ENCODE measurements at places on chromosomes 16 and 17. TPM values are rescaled to one million over a fixed set of nuclear protein-coding genes. Genes with fewer than 3 reads are reported as not detected.

Gene SHISA9
- total RNA-seq, result 0.02 TPM

Gene PLK1
- total RNA-seq, result 2.3 TPM

- no peaks in the 10 kb centered on the region for H3K36me3 ChIP-seq
- no peak overlapping the region for H3K27ac ChIP-seq
- no peak overlapping the region for H3K4me3 ChIP-seq
- peaks cover 3% of the 10 kb centered on the region for H3K4me1 ChIP-seq
These were observed 62.5 kb downstream of the SREBF1 start for GRCh38 chr17:17774009-17774881.

DNA sequence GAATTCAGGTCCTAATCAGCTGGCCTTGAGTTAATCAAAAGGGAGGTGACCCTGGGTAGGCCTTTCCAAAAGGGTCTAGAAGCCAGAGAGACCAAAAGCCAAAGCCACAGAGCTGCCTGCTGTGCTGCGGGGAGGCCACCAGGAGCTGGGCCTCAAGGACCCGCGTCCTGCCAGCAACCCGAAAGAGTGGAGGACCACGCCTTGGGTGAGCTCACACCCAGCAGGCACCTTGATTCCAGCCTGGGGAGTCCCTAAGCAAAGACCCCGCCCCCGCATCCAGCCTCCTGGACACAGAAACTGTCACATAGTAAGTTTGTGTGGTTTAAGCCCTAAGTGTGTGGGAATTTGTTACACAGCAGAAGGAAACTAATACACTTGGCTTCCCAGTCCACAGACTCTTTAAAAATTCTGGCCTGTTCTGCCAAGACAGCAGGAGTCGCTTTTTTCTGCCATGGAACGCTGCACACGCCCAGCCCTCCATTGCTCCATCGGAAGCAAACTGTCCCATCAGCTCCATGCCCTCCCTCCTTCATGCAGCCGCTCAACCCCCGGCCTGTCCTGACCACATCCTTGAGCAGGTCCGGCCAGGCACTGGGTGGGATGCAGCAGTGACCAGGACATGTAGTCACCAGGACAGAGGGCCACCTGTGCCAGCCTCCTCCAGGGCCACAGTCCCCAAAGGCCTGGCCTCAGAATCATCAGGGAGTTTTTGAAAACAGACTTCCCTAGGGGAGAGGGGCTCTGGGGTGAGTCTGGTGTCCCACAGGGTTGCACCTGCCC, 20.9 kb upstream of the RASD1 start:
- H3K27ac ChIP-seq, result no peak overlapping the region
- no peaks in the 10 kb centered on the region for H3K36me3 ChIP-seq
- no peak for DNase-seq
- no peaks in the 10 kb centered on the region for H3K27me3 ChIP-seq
- no peaks in the 10 kb centered on the region for H3K4me1 ChIP-seq

Measured in activated B cell treated with CpG ODN at 0.5 μM for 24 hours (primary cell).